ENCODE measurements at places on chromosomes 5 and 9. TPM values are rescaled to one million over a fixed set of nuclear protein-coding genes. Genes with fewer than 3 reads are reported as not detected.

Gene COL23A1
- total RNA-seq = 0.28 TPM

Gene SH3RF2
- total RNA-seq = not detected

Gene IL17B
- not detected for total RNA-seq

Gene SHB
- 1.8 TPM for total RNA-seq

Gene HTR4
- not detected for total RNA-seq

Gene IL33
- not detected for total RNA-seq

Gene CDH9
- total RNA-seq = not detected

Gene ABLIM3
- not detected for total RNA-seq

Gene GPX8
- not detected for total RNA-seq

DNA sequence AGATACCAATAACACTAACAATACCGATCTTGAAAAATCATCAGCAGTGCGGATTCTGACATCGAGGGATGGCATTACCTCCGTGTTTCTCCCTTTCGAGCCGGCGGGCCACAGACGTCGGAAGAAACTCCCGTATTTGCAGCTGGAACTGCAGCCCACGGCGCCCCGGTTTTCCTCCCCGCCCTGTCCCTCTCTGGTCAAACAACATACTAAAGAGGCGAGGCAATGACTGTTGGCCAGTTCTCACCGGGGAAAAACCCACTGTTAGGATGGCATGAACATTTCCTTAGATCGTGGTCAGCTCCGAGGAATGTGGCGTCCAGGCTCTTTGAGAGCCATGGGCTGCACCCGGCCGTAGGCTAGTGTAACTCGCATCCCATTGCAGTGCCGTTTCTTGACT, 32.8 kb downstream of the OLFM1 start:
- no peaks in the 10 kb centered on the region for H3K27me3 ChIP-seq
- no peak overlapping the region for H3K4me3 ChIP-seq
- no peak for DNase-seq
- no peaks in the 10 kb centered on the region for H3K36me3 ChIP-seq
- no peaks in the 10 kb centered on the region for H3K4me1 ChIP-seq

DNA sequence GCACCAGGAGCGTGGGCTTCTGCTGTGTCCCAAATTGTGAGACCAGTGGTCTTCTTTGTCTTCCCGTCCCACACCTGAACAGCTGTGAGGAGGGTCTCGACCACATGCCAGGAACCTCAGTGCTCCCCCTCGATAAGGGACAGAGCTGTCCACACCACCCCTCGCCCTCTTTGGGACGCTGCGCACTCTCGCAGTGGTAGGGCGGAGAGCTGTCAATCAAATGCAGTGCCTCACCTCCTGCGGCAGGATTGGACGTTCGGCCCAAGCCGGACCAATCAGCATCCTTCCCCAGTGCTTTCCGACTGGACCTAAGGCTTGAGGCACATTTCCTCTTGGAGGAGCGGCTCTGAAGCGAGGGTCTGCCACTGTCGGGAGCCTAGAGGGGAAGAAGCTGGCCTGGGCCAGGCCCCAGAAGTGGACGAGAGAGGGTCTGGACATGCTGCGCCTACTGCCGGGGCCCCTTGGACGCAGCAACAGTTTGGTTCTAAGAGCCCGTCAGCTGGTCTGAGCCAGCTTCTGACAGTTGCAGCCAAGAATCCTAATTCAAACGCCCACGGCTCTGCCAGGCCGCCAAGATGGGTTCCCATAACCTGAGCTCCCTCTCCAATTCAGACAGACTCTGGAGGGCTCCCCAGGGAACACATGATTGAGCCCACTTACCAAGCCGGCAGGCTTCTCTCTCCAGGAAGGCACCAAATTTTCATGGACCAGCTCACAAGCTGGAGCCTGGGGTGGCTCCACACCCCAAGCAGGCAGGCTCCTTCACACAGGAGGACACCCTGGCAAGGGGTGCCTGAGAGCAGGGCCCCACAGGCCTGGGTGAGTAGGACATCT, 28.1 kb upstream of the ADAMTS2 start:
- no peaks in the 10 kb centered on the region for H3K4me1 ChIP-seq
- no peaks in the 10 kb centered on the region for H3K36me3 ChIP-seq
- no peaks in the 10 kb centered on the region for H3K27me3 ChIP-seq
- no peak overlapping the region for H3K27ac ChIP-seq

GRCh38 chr5:31157720-31158119, 35.8 kb upstream of the CDH6 start:
- H3K4me3 ChIP-seq = no peak overlapping the region
- DNase-seq = no peak
- no peaks in the 10 kb centered on the region for H3K36me3 ChIP-seq

GRCh38 chr5:166430491-166431319, 1860.7 kb upstream of the WWC1 start:
- DNase-seq = no peak
- no peaks in the 10 kb centered on the region for H3K36me3 ChIP-seq
- no peaks in the 10 kb centered on the region for H3K27me3 ChIP-seq
- no peak overlapping the region for H3K27ac ChIP-seq

DNA sequence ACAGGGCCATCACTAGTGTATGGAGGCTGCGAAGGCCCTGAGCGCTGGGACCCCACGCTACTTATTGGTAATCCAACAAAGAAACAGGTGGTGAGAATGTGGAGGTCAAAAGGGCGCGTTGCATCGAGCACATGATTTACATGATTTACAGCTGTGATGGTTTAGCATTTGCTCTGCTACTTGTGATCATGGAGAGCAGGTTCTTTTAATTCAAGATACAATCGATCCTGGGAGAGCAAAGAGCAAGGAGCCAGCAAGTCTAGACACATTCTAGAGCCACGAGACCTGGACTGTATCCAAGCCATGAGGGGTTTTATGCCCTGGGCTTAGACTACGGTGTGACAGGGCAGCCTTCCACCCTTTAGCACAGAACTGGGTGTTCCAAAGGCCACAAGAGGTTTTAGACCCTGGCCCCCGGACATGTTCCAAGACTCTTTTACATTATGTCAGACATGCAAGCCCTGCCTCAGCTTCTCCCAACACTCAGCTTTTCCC, 47.0 kb upstream of the CLK4 start:
- DNase-seq = no peak
- no peaks in the 10 kb centered on the region for H3K27me3 ChIP-seq
- no peak overlapping the region for H3K27ac ChIP-seq
- no peaks in the 10 kb centered on the region for H3K4me1 ChIP-seq

- DNase-seq = no peak
- no peaks in the 10 kb centered on the region for H3K4me1 ChIP-seq
- H3K27ac ChIP-seq = no peak overlapping the region
Measured at GRCh38 chr5:23208959-23209431, 298.4 kb upstream of the PRDM9 start.

DNA sequence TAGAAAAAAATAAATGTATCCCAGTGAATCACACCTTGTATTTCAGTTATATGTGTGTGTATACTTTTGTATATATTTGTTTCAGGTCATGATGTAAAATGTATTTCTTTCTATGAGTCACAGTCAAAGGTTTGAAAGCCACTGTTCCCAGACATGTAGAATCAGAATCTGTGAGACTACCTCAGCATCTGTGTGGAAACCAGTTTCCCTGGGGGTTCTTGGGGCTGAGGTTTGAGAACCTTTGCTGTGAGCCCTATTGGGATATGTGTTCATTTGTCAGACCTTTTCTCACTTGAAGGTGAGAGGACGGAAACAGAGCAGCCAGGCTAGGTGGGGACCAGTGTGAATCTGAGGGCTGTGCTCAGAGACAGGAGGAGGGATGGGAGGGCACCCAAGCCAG, 78.7 kb upstream of the SAP30L start:
- no peaks in the 10 kb centered on the region for H3K27me3 ChIP-seq
- H3K4me1 ChIP-seq = no peaks in the 10 kb centered on the region
- no peak for DNase-seq
- H3K27ac ChIP-seq = no peak overlapping the region

- no peaks in the 10 kb centered on the region for H3K36me3 ChIP-seq
- H3K27ac ChIP-seq = no peak within 1 kb of the TSS
- H3K4me3 ChIP-seq = no peak within 1 kb of the TSS
- no peaks in the 10 kb centered on the region for H3K4me1 ChIP-seq
- no peaks in the 10 kb centered on the region for H3K27me3 ChIP-seq
Measured at GRCh38 chr5:127290019-127290945, at the start of gene MEGF10. TSS of gene MEGF10 (plus strand) at chr5:127290796. CDS start at chr5:127331309, 40,513 bp downstream.

DNA sequence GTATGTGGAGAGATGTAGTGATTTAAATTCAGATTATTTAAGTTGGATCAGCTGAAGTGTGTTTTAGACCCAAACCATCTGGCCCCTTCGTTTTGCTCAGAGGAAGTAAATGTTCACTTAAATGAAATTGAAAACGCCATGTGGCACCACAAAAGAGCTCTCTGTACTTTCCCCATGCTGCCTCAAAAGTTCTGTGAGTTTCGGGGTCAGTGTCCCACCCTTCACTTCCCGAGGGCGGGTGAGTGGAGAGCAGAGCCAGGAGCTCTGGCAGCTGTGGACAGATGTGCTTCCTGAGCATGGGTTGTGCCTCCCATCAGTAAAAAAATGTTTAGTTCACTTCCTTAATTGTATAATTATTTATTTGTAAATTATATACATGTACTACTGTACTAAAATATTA, 48.4 kb downstream of the PSD2 start:
- no peaks in the 10 kb centered on the region for H3K36me3 ChIP-seq
- no peaks in the 10 kb centered on the region for H3K4me1 ChIP-seq
- no peak overlapping the region for H3K27ac ChIP-seq
- DNase-seq = no peak

- no peaks in the 10 kb centered on the region for H3K36me3 ChIP-seq
- H3K27ac ChIP-seq = no peak overlapping the region
- H3K4me3 ChIP-seq = no peak overlapping the region
Measured at GRCh38 chr9:134521817-134522501, 119.6 kb upstream of the COL5A1 start.

- H3K36me3 ChIP-seq = no peaks in the 10 kb centered on the region
- no peaks in the 10 kb centered on the region for H3K4me1 ChIP-seq
- no peak overlapping the region for H3K27ac ChIP-seq
- no peaks in the 10 kb centered on the region for H3K27me3 ChIP-seq
- no peak overlapping the region for H3K4me3 ChIP-seq
Measured at GRCh38 chr9:111197256-111197655, 132.8 kb downstream of the OR2K2 start.

Measured in CD8-positive, alpha-beta memory T cell (primary cell).